ENCODE measurements at places on chromosomes 5 and 9.

- DNase-seq: no peak
Observed at GRCh38 chr9:113986931-113987330, 91.2 kb downstream of the AMBP start.

GRCh38 chr9:20480249-20480648 lies 142.1 kb downstream of the MLLT3 start:
- DNase-seq: no peak

GRCh38 chr5:156378159-156378558 lies 51.2 kb downstream of the SGCD start:
- no peak for DNase-seq

DNA sequence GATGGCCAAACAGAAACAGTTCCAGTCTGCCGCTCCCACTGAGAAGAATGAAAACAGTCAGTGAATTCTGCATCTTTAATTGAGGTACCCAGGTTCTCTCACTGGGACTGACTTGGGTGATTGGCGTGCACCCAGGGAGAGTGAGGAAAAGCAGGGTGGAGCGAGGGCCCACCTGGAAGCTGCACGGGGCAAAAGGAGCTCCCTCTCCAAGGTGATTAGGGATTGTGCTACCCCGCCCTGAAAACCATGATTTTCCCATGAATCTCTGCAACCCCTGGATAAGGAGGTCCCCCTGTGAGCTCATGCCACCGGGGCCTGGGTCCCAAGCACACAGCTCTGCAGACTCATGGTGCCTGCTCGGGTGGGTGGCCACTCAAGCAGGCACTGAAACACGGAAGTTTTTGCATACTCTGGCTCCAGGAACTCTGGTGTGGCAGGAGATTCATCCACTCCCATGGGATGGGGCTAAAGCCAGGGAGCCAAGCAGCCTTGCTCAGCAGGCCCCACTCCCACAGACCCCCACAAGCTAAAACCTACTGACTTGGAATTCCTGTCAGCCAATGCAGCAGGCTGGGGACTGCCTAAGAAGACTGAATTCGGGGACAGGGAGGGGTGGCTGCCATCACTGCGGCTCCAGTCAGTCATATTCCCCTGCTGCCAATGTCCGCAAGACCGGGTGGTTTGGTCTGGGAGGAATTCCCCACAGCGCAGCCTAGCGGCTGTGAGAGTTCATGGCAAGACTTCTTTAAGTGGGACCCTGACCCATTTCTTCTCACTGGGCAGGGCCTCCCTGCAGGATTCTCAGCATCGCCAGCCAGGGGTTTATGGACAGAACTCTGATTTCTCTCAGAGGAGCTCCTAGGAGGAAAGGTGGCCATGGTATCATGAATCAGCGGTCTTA lies 652.2 kb upstream of the RGMB start:
- no peak for DNase-seq

- DNase-seq: no peak
Observed at GRCh38 chr5:138622051-138622450, 46.9 kb upstream of the HSPA9 start.

DNA sequence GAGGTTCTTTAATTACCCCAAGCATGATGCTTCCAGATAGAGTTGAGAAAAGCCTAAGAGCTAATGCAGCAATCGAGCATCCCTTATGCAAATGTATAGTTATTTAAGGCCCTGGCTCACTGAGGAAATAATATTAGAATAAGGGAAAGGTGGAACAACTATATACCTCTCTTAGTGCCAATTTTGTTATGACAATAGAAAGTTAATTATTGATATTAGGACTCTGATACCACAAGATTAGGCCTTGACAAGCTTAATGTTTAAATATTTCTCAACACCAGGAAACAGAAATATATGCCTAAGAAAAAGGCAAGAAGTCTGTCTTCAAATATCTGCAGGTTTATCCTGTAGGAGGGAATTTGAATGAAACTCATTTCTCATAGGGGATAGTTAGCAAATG lies 371.0 kb downstream of the PRELID2 start:
- no peak for DNase-seq

GRCh38 chr9:137084526-137084925 lies 2.3 kb upstream of the MAN1B1 start:
- no peak for DNase-seq

GRCh38 chr9:72902268-72902667 lies 50.6 kb downstream of the ALDH1A1 start:
- DNase-seq: no peak

DNA sequence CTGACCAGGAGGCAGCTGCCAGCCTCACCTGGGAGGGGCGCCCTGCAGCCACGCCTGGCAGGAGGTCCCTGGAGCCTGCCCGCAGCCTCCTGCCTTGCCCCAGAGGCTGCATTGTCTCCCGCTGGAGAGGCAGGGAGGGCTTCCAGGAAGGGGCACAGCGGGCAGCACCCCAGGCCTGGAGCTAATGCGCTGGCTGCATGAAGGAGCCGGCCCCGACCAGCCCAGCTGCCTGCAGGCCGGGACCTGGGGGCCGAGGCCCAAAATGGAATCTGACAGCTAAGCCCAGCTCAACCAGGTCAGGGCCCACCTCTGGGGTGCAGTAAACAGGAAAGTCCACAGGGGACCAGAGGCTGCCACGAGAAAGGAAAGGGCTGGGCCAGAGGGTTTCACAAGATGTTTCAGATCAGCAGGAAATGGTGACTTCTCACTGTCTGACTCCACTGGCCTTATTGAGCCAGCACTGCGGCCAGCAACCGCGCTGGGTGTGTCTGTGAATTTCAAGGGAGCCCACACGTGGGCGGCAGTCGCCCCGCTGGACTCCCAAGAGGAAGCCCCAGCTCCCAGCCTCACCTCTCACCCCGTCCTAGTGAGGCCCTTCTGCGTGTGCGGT lies 18.6 kb upstream of the NOTCH1 start:
- DNase-seq: no peak

DNA sequence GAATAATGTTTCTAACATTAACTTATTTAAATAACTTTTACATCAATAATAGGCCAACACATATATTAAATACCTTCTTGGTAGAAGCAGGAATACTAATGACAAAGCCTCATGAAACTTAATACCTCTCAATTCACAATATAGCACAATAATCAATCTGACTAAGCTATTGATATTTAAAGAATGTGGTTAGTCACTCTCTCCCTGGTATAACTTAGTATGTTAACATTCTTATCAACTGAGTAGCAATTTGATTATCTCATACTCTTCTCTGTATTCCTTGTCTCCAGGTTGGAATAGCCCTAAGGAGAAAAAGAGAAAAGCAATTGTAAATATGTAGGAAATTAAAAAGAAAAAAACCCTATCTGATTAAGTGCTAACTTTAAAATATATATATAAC lies 4.9 kb upstream of the PGGT1B start:
- DNase-seq: no peak

GRCh38 chr9:124760719-124761118 lies 10.4 kb downstream of the NR6A1 start:
- no peak for DNase-seq

GRCh38 chr9:10612641-10613398 lies at the start of gene PTPRD:
Gene PTPRD, minus strand, starts transcription at chr9:10613002.
- DNase-seq: no peak

DNA sequence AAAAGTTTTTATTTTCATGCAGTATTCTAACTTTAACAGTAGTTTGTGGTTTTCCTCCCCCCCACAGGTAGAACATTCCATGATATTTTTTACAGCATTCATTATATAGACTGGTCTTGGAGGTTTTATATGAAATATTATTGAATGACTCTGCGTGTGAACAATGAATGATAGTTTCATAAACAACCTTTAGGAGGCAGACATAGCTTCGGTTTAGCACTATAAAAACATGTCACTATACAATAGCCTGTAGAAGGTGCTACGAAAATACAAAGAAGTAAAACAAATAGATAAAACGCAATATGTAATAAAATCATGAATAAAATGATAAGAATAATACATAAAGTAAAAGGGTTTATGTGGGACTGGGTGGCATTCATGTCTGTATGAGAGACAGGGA lies 8.5 kb downstream of the KLF4 start:
- no peak for DNase-seq

DNA sequence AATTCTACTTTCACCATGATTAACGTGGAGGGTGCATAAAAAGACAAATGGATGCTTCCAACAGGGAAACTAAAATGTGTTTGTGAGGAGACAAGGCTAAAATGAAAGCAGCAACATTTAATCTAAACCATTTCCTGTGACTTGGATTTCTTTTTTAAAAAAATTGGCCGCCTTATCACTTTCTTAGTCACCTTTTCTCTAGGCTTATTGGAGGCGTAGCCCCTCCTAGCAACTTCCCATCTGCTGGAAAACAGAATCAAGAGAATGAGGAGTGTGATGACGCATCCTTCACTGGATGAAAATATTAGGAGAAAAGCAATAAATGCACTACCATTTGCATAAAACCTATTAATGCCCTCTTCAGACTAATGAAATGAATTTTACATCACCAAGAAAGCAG lies 791 bp upstream of the GPR150 start:
- DNase-seq: no peak

- DNase-seq: no peak
Observed at GRCh38 chr5:131754363-131754762, 42.5 kb downstream of the FNIP1 start.

GRCh38 chr5:142816531-142817430 lies 46.6 kb downstream of the ARHGAP26 start:
- DNase-seq: no peak

GRCh38 chr9:36037549-36038122 lies 923 bp downstream of the RECK start:
- DNase-seq: no peak

DNA sequence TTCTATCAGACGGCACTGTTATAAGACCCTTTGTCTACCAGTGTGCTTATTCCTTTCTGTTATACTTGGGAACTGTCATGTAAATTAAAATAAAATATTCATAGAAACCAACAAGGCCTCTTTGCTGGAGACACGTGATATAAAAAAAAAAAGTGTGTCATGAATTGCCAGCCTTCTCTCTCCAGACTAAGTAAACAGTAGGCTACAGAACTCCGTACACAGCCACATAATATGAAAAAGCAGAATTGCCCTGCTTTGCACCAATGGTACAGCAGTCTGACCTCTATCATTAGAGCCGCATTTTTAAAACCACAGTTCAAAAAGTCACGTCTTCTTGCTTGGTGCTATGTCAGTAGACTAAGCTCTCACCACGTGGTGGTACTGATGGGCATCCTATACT lies 231.3 kb downstream of the SEMA5A start:
- no peak for DNase-seq

DNA sequence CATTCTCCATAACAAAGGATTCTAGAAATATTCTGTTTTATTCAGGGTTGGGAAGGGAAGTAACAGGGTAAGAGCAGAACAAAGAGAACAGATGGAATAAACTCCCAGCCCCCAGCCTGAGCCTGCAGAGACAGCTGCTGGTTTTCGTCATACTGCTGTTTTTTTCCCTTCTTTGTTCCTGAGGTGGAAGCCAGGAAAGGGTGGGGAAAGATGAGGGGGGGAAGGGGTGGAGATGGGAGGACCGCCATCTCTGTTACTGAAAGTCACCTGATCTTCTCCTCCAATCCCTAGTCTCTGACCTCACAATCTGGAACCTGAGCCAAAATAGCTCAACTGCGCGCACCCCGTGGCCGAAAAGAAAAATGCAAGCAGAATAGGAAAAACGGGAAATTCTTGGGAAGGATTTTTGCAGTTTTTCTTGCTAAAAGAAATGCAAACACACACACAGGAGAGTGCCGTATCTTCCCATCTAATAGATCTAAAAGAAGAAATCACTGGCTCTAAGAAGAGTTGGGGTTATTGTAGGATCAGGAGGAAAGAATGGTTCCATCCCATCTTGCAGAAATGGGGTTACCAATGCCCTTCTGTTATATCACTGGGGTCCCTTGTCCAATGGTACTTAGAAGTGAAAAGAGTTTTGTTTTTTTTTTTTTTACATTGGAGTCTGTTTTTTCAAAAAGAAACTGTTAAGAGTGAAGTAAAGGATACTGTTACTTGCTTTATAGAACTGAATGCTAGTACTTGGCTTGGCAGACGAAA lies 57.9 kb downstream of the DIAPH1 start:
- no peak for DNase-seq

GRCh38 chr5:150301170-150301505 lies 1.6 kb downstream of the ARSI start:
- DNase-seq: no peak

DNA sequence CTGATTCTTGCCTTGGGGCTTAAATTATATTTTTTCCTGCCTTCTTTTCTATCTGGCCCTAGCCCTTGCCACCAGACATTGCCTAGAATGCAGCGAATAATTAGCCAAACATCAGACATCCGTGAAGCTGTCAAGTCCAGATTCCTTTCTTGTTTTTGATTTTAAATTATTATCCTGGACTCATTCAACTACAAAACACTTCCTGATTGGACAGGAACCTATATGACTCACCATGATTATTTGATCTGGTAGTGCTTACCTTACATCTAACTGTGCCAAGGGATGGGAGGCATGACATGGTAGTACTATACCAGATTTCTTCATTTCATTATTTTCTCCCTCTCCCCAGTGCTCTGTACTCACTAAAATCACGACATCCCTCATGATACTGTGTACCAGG lies 829.6 kb downstream of the TLR4 start:
- DNase-seq: no peak

DNA sequence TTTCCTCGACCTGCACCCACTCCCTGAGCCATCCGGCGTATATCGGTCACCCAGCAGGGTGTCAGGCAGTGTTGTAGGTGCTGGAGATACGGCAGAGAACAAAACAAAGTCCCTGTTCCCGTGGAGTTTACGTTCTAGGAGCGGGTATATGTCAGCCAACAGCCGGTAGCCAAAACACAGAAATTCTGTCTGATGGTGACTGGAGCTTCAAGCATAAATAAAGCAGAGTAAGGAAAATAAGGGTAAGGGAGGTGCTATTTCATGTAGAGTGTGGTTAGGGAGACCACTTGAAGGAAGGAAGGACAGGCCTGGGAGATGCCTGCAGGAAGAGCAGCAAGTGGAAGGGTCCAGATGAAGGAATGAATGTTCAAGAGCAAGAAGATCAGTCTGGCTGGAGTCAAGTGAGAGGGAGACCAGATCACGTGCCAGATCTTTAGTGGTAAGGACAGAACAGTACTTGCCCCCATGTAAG lies 783 bp upstream of the ZFR start:
- no peak for DNase-seq

GRCh38 chr5:67259548-67260215 lies 63.1 kb upstream of the CD180 start:
- DNase-seq: no peak

- DNase-seq: no peak
Observed at GRCh38 chr5:172690258-172691075, 49.4 kb downstream of the NEURL1B start.

DNA sequence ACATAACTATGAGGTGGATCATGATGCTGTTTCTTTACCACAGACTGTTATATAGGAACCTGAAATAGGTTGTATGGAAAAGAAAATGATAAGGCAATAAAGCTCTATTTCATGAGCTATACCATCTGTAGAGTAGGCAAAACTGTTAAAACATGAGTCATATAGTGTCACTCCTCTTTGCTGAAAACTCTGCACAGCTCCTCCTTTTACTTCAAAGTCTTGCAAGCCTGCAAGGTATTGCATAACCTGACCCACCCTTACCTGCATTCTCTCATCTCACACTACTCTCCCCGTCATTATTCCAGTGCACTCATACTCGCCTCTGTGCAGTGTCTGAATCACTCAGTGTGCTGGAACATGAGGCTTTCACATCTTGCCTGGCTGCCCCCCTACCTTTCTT lies 790.1 kb downstream of the EFNA5 start:
- no peak for DNase-seq

GRCh38 chr9:113388833-113389232 lies 12.0 kb upstream of the HDHD3 start:
- no peak for DNase-seq
